ENCODE measurements at places on chromosomes 2 and 18.

DNA sequence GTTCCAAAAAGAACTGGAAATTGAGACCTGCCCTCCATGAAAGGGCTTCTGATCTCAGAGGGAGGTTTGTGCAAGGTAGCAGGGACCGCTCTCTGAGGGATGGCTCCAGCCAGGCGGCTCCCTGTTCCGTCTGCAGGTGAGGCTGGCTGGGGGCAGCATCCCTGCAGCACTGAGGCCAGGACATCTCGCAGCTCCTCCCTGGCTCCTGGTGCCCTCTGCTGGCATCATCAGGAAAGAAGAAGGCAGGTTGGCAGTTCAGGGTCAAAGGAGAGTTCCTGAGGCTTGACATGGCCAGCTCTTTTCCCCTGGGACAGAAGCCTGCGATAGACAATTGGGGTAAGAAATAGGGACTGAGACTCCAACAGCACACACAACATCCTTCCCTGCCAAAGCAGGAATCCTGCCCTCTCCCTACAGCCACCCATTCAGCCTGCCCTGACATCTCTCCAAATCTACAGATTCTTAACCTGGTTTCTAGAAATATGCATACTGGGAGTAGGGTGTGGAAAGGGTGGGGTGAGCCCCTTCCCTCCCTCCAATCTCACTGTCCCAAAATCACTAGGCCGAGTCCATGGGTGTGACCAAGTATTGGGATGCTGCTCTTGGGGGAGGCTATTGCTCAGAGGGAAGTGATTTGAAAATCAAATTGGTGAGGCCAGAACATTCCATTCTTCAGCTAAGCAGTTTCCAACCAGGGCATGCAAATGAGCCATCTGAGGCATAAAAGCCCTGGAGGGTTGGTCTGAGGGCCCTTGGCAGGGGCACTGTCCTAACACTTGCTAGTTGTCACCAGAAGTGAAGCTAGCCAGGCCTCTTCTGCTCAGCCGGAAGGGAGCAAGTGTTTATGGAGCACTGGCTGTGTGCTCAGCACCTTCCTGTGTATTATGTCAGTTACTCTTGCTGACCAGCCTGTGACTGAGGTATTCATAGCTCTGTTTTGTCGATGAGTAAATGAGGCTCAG is 185.4 kb downstream of the TFCP2L1 start:
- no peak for DNase-seq

GRCh38 chr2:102268510-102269199 is 42.7 kb upstream of the IL1RL1 start:
- no peak for DNase-seq

DNA sequence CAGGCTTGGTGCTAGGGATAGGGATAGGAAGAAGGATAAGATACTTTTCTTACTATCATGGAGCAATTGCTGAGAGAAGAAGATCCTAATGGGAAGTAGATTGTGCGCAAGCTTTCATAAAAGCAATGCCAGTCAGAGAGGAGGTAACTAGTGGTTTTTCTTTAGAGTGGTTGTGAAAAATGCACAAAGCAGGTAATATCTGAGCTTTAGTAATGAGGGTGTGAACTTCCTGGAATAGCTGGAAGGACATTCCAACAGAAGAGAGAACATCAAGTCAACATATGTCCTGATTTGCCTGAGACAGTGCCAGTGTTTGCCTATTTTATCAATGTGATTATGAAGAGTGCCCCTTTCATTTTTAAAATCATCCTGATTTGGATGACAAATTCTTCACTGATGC is 34.1 kb downstream of the CCBE1 start:
- no peak for DNase-seq

- DNase-seq: no peak
Measured at GRCh38 chr2:205656941-205657340, 25.4 kb upstream of the NRP2 start.

Measured in activated CD4-positive, alpha-beta T cell treated with anti-CD3 and anti-CD28 coated beads for 1 hour (primary cell).